ENCODE measurements at places on chromosomes 7 and 10.

DNA sequence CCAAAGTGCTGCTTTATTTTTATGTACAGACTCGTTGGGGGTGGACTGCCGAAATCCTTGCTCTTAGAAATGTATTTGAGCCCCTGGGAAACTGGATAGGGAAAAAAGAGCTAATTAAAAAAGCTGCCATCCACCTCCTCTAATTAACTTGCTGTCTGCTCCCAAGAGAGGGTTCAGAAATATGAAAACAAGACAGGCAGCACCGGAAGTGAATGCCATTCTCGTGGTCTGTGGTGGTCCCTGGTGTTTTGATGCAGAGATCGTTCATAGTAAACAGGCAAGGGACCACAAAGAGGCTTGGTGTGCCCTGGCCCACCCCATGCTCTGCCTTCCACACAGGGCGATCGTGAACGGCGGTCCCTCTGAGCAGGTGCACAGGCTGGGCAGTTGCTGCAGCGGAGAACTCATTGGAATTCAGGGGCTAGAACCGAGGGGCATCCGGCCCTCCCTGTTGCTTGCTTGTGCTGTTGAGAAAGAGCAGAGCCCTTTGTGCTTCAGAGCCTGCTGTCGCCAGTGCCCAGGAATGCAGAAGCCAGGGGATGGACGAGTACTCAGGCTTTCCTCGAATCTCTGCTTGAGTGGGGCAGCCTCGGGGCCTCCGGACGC is 79.1 kb upstream of the BTBD16 start:
- DNase-seq, result no peak

GRCh38 chr7:156640949-156641485 is 443 bp downstream of the RNF32 start:
- DNase-seq, result no peak

DNA sequence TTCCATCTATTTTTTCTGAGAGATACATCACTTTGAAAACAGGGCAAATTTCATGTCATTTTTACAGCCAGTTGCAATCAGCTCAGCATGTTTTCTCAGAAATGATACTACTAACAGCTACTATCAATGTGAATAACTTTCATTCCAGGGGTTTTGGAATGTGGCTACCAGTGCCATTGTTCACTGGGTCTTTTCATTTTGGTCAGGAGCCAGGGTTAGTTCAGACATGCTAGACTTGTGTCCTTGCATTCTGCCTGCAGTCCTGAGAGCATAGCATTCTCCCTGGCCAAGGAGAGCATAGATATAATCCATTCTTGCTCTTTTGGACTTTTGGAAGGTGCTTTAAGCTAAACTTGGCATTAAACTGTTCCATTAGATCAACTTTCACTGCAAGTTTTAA is 160.9 kb upstream of the NEBL start:
- DNase-seq, result no peak

GRCh38 chr10:67269828-67270227 is 344.0 kb downstream of the LRRTM3 start:
- DNase-seq, result no peak

DNA sequence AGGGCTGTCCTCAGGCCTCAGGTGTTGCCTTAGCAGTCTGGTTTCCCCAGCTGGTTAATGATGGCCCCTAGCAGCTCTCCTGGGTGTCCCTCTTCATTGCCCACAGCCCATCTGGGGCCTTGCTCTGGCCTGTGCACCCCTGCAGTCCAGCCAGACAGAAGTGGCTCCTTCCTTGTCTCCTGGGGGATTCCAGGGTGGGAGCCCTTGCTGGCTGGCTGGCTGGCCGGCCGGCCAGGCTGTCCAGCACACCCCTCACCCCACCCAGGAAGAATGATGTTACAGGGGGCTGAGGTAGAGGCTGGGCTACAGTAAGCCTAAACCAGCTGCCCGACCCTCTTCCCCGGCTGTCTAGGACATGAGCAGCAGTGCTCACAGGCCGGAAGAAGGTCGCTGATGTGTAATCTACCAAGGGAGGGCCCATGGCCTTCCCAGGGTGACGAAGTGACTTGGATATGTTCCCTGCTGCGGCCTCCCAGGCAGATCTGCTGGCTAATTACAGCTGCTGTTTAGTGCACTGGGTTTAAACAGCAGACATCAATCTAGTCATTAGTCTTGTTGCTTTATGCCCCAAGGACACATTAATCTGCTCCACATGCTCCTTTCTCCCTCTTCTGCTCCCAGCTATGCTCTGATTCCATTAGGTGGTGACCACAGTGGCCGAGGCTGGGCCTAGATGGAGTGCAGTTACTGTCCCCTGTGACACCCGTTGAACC is 53.8 kb upstream of the LRRC4 start:
- no peak for DNase-seq

DNA sequence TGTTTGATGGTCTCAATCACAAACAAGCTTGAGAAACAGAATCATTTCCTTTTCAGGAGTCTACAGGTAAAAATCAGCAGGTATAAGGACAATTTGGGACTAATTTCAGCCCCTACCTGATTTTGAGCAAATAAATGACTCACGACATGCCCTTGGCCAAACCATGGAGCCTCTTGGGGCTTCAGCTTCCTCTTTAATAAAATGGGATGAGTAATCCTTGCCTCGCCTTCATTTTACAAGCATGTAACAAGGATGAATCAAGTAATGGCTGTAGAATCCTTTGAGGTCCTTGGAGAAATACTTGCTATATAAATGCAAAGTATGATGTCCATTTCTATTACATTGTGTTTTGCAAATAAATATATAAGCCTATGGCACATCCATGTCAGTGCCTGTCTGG is 212.8 kb upstream of the PODXL start:
- DNase-seq, result no peak

GRCh38 chr10:8453587-8453986 is 399.1 kb downstream of the GATA3 start:
- peak; percentile 70 for DNase-seq

GRCh38 chr7:1236132-1236661 is 3.5 kb downstream of the UNCX start:
- no peak for DNase-seq

DNA sequence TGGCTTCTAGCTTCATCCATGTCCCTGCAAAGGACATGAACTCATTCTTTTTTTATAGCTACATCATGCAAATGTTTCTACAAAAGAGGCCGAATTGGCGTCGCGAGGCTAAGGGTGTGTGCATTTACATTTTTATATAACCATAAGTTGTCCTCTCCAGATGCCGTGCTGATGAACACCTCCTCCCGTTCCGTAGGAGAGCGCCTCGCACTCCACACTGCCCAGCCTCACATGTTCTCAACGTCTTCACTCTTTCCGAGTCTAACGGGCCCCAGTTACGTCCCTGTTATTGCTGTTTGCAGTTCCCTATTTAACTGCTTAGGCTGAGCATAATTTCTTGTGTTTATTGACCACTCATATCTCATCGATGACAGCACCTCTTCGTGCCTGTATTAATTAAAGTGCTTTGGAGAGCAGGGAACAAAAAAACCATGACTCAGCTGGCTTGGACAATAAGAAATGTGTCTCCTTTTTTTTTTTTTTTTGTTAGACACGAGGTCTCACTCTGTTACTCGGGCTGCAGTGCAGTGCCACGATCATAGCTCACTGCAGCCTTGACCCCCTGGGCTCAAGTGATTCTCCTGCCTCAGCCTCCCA is 113.5 kb upstream of the SDK1 start:
- no peak for DNase-seq

DNA sequence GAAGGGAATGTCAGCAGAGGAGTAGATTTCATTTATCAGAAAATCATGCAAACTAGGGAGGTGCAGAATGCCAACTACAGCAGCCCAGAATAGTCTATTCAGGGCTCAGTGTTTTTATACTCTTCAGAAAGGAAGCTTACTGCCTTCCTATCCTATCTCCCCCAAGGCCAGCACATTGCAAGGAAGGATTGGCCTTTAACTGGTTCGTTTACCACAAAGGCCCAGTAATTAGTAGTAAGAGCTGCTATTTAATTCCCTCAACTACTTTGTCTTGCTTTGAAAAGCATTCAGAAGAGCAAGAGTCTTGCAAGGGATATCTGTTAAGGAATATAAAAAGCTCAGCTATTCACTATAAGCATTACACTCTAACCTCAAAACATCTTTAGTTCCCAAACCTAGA is 86.4 kb upstream of the RNF148 start:
- no peak for DNase-seq
